Mucosa of descending colon (tissue), 3 donors: ENCODE measurements at places on chromosomes 16 and 17. TPM values are rescaled to one million over a fixed set of nuclear protein-coding genes. Genes with fewer than 3 reads are reported as not detected.

GRCh38 chr17:41324180-41325075, 8.9 kb upstream of the KRTAP17-1 start:
- peak; percentile 36 for DNase-seq

DNA sequence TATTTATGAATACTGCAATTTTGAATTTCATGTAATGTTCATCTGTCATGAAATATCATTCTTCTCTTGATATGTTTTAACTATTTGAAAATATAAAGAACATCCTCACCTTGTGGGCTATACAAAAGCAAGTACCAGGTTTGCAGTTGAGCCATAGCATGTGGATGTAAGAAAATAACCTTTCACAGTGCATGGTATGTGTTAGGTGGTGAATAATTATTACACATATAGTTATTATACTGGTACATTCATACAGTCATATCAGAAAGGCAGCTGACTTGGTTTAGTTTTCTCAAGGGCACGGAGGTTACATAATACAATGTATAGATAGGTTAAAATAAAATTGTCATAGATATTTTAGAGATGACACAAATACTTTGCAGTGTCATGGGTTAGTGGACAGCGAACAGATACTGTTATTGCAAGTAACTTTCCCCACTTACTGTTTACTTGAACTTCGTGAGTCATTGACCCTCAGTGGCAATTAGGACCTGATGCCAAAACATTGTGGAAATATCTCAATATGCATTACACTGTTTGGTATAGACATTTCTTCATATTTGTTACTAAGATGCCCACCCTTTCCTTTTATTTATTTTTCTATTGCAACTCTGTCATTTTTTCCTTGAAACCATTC, 445.4 kb upstream of the GOT2 start:
- no peak for DNase-seq

- DNase-seq: no peak
Measured at GRCh38 chr17:51120357-51120738, 320 bp downstream of the SPAG9 start.

DNA sequence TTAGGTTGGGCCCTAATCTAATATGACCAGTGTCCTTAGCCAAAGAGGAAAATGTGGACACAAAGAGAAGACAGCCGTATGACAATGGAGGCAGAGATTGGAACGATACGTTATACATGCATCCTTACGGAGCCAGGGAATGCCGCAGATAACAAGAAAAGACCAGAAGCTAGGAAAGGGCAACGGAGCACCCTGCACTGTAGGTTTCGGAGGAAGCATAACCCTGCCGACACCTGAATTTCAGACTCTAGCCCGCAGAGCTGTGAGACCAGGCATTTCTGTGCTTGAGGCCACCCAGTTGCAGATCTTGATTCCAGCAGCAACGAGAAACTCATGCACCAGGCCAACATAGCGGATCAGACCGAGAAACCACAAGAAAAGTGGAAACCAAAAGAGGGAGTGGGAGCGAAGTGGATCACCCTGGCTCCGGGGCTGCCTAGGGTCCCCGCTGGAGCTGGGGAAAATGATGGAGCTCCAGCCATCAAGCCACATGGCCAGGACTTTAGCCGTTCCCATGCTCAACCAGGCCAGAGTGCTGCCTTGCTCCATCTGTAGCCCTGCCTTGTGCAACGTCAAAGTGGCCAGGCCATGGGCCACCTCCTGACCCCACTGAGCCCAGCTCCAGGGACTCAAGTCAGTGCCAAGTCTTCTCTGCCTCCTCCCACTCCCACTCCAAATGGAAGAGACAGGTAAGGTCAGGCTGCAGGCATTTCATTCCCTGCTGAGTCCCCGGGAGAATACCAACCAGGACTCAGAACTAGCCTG, 51.7 kb upstream of the RPL38 start:
- no peak for DNase-seq

GRCh38 chr16:25411396-25412081, 153.9 kb upstream of the ZKSCAN2 start:
- no peak for DNase-seq

DNA sequence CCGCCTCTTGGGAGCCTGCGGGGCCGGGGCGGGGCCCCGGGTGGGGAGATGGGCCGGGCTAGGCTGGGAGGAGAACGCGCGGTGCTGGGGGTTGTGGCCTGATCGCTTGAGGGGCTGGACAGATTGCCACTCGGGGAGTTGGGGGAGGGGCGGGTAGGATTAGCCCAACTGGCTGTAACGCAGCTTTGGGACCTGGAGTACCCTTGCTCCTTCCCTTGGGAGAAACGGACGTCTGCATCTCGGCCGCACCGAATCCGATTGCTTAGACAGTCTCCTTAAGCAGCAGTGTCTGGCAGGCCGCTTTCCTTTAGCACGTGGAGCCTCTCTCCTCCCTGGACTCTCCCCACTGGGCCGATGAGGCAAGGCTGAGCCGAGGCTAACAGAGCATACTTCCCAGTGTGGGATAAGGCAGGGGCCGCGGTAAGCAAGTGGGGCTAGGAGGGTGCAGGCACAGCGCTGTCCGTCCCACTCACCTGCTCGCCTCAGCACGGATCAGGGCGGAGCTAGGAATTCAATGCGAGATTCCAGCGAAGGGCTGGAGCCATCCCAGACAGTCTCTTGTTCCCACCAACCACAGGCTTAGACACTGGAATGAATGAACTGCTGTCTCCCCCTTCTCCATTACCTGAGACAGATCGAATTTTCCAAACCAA, 540 bp upstream of the ACLY start:
- no peak for DNase-seq

DNA sequence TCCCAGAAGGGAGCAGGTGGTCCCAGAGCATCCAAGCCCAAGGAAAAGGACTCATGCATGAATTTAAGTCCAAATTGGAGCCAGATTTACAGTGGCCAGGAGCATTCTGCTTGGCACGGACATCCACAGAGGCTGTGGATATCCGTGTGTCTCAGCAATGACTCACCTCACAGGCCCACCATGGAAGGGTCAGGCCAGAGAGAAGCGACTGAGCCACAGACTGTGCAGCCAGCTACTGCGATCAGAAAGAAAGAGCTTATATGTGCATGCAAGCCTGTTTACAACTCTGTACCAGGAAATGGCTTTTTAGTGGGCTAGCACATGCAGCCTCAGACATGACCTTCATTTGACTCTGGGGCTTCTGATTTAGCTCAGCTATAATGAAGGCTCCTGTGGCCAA, 231.0 kb downstream of the C16orf95 start:
- no peak for DNase-seq

GRCh38 chr17:21098934-21099689, 27.7 kb upstream of the DHRS7B start:
- peak; percentile 75 for DNase-seq

- no peak for DNase-seq
Measured at GRCh38 chr16:8931859-8932258, 31.8 kb downstream of the USP7 start.

DNA sequence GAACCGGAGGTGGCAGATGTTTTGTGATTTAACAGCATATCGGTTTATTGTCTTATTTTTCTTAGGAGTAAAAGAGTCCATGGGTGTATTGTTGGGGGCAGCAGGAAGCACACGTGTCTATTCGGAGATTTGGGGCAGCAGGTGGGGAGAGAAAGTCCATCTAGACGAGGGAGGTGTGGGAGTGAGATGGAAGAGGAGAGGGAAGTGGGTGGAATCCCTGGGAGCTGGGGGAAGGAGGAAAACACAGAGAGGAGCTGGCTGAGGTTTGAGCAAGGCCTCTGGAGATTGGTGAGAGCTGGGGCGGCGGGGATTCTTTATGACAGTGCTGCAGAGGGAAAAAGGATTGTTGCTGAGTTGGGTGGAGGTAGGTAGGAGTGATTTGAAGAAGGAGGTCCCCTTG, 72.1 kb downstream of the PRKCB start:
- no peak for DNase-seq

- DNase-seq: no peak
Measured at GRCh38 chr17:38890410-38890746, 20.5 kb downstream of the LASP1 start.

DNA sequence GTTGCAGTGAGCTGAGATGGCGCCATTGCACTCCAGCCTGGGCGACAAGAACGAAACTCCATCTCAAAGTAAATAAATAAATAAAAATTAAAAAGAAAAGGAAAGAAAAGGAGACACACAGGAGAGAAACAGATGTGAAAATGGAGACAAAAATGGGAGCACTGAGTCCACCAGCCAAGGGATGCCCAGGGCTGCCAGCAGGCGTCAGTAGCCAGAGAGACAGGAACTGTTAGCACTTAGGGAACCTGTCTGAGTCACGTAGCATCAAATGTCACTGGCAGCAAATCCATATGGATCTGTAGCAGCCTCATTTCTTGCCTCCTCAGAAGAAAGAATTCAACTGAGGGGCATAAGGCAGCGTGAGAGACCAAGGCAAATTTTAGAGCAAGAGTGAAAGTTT, 79.7 kb downstream of the CYLD start:
- DNase-seq: no peak

DNA sequence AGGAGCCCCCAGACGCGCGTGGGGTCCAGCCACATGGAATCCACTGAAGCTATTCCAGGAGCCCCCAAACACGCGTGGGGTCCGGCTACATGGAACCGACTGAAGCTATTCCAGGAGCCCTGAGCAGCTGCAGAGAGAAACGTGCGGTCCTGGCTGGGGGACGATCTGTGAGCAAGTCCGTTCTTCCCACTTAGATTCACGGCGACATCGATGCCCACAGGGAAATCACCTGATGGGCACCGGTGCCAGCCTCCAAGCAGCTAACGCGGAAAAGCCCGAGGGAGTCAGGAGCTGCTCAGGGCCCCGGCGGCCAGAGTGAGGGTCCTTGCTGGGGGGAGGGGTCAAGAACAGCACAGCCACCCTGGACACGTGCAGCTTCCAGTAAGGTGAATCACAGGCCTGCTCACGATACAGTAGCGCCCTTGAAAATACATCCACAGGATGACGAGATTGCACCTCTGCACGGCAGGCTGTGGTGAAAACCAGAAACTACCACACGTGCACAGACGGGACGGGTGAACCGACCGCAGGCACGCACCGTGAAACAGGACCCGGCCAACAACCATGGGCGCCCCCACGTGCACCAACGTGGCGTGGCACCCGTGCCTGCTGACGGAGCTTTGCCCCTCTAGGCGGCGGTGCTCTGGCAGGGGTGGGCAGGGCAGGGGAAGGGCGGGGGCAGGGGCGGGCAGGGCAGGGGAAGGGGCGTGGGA, 77.7 kb upstream of the GNG13 start:
- DNase-seq: peak; percentile 46

DNA sequence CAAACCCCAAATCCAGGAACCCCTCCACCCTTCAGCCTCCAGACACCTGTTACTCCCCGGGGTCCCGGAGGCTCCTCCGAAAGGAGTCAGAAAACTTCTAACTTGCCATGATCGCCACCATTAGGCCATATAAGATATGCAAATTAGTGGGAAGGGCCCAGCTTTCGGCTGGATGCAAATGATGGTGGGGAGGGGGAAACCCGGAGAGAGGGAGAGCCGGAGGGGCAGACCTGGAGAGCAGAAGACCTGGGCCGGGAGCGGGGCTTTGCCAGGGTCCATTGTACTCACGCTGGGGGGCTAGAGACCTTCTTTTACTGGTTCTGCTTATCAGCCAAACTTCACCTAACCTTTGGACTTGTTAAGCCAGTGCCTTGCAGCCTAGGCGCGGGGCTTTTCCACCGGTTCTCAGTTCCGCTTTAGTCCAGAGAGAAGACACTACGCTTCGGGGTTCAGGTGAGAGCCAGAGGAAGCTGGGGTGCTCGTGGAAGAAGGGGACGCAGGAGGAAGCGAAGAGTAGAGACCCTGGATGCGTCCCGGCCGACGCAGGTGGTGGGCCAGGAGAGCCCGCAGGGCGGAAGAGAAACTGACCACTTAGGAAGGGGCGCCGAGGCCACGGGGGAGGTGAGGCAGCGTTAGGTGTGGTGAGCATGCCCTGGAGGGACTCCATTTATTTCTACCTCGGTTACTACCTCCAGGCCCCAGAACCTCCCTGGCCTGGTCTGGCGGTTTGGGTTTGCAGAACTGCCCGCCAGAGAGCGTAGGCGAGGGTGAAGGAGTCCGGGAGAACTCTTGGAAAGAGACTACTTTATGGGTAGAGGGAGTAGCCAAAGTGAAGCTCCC, at the start of gene HNF1B:
HNF1B (minus strand) TSS at position 99 of the 840 bp plus-strand sequence. CDS start 175 bp downstream, outside the sequence.
- DNase-seq: peak; percentile 82

- no peak for DNase-seq
Measured at GRCh38 chr17:693791-694638, 20.6 kb downstream of the VPS53 start.

DNA sequence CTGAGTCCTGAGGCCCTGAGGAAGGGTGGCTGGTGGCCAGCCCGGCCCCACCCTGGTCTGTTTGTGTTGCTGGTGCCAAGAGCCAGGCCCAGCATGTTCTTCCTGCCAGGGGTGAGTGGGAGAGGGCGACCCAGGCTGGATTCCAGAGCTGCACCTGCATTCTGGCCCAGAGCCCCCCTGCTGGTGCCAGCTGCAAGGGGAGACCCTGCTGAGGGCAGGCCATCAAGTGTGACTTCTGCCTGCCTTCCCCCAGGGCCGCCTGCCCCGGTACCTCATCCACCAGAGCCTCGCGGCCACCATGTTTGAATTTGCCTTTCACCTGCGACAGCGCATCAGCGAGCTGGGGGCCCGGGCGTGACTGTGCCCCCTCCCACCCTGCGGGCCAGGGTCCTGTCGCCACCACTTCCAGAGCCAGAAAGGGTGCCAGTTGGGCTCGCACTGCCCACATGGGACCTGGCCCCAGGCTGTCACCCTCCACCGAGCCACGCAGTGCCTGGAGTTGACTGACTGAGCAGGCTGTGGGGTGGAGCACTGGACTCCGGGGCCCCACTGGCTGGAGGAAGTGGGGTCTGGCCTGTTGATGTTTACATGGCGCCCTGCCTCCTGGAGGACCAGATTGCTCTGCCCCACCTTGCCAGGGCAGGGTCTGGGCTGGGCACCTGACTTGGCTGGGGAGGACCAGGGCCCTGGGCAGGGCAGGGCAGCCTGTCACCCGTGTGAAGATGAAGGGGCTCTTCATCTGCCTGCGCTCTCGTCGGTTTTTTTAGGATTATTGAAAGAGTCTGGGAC, 2.4 kb upstream of the TCAP start:
- peak; percentile 80 for DNase-seq

The TMC7 gene
- total RNA-seq: 5.4 TPM

The MAF gene
- 17.7 TPM for total RNA-seq

The AANAT gene
- total RNA-seq: not detected

The HNF1B gene
- total RNA-seq: 21.1 TPM

The IL21R gene
- total RNA-seq: 1.4 TPM

The CLEC3A gene
- not detected for total RNA-seq

The TRPV2 gene
- 13.3 TPM for total RNA-seq

The ABCC12 gene
- total RNA-seq: not detected

The KRT32 gene
- total RNA-seq: not detected

The TVP23C gene
- total RNA-seq: 9.7 TPM

The C17orf100 gene
- total RNA-seq: 2.3 TPM

The BCAR1 gene
- 100 TPM for total RNA-seq

The CCR7 gene
- 0.87 TPM for total RNA-seq

The OTOA gene
- total RNA-seq: 0.14 TPM

The CACNG1 gene
- total RNA-seq: not detected
